Effector memory CD8-positive, alpha-beta T cell (primary cell): ENCODE measurements at places on chromosomes 7 and 10.

DNA sequence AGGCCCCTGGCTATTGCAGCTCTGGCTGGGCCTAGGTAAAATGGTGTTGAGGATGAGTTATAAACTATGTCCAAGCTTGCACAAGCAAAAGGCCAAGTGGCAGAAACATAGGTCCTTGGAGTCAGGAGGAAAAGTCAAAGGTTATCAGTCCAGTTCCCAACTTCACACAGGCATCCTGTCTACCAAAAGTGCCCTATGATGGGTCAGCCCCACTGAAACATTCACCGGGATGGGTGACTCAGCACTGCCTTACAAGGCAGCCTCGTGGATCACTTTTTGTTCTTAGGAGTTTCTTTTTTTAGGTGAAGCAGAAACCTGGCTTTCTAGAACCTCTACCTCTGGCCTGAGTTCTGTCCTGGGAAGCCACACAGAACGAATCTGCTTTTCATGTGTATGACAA lies 158.8 kb upstream of the LYZL2 start:
- no peak for DNase-seq

DNA sequence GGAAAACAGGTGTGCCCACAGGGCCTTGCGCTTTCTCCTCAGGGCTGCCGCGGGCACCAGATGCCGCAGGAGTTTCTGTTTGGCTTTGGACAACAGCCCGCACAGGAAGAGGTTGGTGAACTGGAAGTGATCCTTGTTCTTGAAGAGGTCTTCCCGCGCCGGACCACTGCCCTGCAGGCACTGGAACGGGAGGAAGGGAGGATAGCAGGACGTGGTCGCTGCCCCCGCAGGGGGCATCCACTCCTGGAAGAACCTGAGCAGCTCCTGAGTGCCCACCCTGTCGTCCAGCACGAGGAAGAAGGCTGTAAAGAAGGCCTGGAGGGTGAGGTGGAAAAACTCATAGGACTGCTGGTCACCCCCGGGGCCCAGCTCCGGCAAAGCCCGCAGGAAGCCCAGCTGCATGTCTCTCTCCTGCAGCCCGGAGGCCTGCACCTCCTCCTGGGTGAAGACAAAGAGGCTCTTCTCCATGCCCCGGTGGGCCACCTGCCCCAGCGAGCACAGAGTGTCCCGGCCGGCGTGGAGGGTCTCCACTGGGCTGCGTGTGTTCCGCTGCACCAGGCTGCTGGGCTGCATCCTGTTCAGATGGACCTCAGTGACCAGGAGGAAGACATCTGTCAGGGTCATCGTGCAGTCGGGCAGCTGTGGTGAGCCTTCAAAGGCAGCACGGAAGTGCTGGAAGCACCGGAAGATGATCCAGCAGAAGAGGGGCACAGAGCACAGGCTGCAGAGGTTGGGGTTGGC lies 26.9 kb downstream of the NOD1 start:
- no peak for DNase-seq

DNA sequence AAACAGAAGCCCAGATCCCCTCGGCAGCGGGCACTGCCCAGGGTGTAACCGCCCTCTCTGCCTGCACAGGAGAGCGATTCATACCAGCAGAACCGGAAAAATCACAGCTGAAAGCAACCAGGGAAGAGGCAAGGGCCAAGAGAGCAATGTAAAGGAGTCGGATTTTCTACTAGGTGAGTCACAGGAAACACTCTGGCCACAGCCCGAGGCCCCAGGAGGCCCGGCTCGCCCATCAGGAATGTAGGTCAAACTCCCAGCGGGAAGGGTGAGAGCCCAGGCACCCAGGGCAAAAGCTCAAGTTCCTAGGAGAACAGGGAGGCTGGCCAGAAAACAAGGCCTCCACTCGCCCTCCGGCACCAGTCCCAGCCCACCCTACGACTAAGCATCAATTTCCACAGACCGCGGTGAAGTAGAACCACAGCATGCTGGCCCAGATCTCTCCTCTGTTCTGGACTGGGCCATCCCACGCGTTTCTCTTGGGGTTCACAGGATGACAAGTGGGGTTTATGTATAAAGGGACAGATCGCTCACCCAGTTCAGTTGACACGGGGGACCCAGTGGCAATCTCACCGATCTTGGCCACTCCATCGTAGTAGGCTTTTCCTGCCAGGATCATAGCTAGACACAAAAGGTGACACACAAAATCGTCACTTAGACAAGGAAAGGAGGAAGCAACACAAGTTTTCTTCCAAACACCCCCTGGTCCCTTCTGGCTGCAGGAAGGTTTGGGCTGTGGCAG lies 46.2 kb downstream of the BAIAP2L1 start:
- DNase-seq, result no peak

DNA sequence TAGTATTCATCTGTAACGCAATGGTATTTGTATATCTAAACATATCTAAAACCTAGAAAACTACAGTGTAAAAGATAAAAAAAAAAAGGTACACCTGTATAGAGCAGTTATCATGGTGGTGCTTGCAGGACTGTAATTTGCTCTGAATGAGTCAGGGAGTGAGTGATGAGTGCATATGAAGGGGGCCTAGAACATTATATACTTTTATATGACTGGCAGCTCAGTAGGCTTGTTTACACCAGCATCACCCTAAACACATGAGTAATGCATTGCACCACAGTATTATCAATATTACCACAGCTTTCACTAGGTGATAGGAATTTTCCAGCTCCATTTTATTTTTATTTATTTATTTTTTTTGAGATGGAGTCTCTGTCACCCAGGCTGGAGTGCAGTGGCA lies 40.8 kb downstream of the TRIM24 start:
- no peak for DNase-seq

GRCh38 chr10:113113241-113113640 lies 163.2 kb downstream of the TCF7L2 start:
- DNase-seq, result no peak

GRCh38 chr7:116232350-116232749 lies 22.0 kb downstream of the TES start:
- no peak for DNase-seq

- no peak for DNase-seq
Measured at GRCh38 chr10:27564398-27564797, 60.3 kb downstream of the RAB18 start.

DNA sequence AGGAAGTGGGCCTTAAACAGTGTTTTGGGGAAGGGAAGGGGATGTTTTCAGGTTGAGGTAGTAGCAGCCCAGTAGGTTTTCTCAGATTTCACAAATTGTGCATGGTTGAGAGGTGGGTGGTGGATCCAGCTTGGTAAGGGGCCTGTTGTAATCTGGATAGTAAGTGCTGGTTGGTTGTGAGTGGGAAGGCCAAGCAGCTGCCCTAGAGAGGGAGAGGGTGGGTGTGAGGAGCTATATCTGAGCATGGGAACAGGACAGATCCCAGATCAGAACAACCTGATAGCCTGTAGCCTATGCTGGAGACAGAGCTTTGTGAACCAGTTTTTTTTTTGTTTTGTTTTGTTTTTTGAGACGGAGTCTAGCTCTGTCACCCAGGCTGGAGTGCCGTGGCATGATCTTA lies 53.9 kb upstream of the ZMIZ2 start:
- DNase-seq, result no peak

DNA sequence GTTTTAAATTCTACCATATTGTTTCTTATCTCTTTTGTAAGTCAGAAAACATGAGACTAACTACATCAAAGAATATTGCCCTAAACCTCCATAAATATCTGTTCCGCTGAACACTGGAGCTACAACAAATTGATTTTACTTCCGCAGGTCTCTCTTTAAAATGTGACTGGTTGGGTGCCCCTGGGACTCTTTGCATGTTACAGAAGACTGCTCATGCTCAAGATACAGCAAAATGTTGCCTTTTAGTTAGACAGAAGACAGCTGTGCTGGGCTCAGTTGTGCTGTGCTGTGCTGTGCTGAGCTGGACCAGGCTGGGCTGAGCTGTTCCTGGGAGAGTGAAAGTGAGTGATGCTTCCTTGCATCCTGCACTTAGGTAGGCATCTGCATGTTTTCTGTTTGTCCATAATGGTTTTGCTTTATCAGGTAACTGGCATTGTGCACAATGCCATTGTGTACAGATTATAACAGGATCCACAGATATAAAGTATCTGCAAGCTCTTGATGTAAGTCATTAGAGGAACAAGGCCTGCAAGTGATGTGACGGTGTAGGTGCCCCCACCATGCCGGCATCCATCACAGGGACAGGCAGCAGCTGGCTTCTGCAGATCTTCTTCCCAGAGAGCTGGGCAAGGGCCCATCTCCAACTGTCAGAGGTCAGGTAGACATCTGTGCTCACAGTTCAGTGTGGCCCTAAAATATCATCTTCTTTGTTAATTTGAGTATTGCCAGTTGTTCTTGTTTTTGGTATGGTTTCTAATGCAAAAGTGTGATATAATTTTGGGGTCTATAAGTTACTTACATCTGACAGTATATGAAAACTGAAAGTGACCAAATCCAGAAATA lies 972.5 kb upstream of the CELF2 start:
- DNase-seq, result no peak

DNA sequence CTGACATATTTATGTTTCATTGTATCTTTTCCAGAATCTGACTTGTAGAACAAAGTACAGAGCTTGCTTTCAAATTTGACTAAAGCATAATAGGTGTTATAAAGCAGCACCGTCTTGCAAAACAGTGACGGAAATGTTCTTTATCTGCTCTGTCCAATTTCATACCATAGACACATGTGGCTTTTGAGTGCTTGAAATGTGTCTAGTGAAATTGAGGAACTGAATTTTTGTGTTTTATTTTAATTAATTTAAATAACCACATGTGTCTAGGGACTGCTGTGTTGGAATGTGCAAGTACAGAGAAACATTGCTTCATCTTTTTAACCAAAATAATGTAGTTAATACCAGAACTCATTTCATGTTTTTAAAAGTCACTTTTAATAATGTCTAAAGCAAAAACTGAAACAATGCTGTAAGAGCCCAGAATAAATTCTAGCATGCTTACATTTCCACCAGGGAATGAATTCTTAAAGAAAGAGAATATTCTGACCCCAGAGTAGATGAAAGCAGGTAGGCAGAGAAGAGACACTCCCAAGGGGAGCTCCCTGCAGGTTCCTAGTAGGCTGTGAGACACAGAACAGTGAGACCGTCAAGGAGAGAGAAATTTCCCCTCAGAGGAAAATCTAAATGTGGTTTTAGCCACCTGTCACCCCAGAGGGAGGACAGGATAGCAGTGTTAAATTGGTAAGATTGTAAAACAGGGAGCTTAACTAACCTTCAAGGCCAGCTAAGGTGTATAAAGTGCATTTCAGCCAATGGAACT lies 175.3 kb upstream of the KMT2E start:
- no peak for DNase-seq

- no peak for DNase-seq
Measured at GRCh38 chr10:117903854-117904253, 142.9 kb downstream of the RAB11FIP2 start.

GRCh38 chr10:86409183-86409582 lies 42.6 kb upstream of the GRID1 start:
- DNase-seq, result no peak

- no peak for DNase-seq
Measured at GRCh38 chr10:48412933-48413332, 106.5 kb downstream of the MAPK8 start.

- no peak for DNase-seq
Measured at GRCh38 chr7:3730276-3730675, 429.2 kb downstream of the SDK1 start.
